CD4-positive, alpha-beta T cell treated with Interleukin-17A for 1 hour (primary cell): ENCODE measurements at places on chromosomes 4 and X.
A peak's percentile ranks its signal among the peaks of the same experiment; 100 is the strongest.

DNA sequence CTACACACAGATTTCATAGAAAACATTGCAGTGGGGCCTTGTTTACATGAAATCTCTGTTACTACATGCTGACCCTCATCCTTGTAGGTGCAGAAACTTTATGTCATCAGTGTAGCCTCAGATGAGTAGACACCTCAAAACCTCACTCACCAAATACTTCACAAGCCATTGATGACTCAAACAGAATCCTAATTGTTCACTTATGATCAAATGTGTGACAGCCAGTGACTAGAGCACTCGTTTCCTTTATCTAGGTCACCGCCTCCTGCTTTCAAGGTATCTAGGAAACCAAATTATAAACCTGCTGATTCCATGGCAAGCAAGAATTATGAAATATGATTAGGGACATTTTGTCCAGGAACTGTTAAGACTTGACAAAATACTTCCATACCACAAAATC is 255.8 kb upstream of the GPRIN3 start:
- no peak for DNase-seq

GRCh38 chr4:170853422-170854021 is 763.8 kb upstream of the AADAT start:
- DNase-seq = no peak

DNA sequence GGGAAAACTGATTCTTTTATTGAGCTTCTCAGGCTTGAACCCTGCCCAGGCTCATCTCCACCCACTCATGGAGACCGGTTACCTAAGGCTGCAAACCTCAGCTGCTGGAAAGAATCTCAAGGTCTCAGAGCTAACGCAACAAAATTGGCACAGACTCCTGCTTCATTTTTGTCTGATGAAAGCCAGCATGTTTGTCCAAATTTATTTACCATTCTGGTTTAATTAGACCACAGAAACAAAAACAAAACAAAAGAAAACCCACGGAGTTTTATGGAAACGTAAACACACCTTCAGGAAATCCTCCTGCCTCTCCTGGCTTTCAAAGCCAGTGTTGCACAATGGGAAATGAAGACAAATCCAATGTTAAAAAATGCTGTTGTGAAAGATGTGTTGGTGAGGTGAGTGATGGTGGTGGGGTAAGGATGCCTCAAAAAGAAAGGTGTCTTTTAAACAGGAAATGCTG is 56.4 kb upstream of the PDLIM3 start:
- DNase-seq = no peak

GRCh38 chr4:113292371-113293042 is 243.1 kb downstream of the ANK2 start:
- no peak for DNase-seq

- DNase-seq = no peak
Observed at GRCh38 chr4:80446248-80446647, 110.7 kb downstream of the CFAP299 start.

- no peak for DNase-seq
Observed at GRCh38 chr4:27278615-27279375, 418.2 kb downstream of the STIM2 start.

DNA sequence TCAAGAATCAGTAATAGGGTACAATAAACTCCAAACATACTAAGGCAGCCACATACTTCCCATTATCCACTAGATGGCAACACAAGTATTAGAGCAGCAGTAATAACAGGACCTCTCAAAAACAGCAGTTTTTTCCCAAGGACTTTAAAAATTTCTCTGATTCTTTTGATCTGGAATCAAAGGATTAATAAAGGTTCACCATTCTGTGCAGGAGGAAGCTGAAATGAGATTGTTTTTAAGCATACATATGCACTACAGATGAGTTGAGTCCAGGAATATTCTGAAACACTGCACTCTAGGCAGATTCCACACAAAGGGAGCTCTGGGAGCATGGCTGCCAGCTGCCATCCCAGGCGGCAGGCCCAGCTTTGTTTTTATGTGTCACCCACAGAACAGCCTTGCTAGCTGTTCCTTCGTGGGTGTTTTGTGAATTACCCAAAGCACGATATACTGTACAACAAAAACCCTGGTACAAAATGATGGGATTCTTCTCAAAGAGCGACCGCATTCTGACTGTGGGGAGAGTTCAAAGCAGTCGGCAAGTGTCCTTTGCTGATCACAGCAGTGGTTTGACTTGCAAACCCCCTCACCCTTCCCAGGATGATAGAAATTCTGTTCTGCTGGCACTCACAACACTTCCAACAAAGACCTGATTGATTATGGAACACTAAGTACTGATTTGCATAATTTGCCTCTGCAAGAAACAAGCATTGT is 61.0 kb downstream of the STX18 start:
- no peak for DNase-seq

DNA sequence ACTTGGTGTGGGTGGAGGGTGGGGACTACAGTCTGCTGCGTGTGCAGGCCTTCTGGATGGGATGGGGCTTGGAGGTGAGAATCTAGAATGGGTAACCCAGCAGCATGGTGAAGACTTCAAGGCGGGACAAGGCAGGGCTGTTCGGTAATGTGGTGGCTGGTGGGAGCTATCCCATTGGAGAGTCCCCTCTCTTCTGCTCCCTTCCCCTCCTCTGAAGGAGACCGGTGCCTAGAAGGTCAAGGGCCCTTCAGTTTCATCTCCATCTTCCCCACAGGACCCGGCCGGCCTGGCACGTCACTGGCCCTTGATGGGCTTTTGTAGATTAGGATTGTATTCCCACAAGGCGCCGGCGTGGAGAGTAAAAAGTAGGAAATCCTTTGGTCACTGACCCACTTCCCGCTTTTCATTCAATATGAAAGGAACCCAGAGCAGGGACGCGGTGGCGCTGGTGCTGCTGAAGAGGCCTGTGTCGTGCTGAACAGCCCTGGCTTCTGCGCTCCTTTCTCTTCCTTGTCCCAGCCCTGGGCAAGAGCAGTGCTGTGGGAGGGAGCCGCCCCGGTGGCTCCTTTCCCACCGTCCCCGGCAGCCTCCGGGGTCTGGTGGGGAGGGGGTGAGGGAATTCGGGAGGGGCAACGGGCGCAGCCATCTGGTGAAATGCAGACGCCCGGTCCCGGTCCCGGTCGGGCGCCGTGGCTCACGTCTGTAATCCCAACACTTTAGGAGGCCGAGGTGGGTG is 7.3 kb upstream of the HMGB3 start:
- DNase-seq = no peak

DNA sequence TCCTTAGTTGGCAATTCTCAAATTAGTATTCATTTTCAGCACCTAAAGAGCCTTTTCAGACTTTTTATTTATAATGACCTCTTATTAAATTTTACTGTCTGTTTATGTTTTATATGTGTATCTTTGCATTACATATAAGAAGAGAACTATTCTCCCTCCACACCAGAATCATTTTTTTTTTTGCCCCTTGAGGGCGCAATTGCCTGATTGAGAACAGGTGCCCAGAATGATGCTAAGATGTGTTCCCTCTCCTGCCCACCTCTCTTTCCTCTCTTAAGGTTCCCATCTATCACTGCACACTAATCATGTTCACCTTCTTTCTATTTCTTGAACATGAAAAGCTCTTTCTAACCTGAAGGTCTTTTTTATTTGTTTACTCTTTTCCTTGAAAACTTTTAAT is 44.2 kb upstream of the ADAM29 start:
- DNase-seq = no peak

- no peak for DNase-seq
Observed at GRCh38 chrX:100874325-100874724, at the start of gene NOX1. Gene NOX1 (minus strand): TSS chrX:100874359. CDS start chrX:100874139, 220 bp downstream.

DNA sequence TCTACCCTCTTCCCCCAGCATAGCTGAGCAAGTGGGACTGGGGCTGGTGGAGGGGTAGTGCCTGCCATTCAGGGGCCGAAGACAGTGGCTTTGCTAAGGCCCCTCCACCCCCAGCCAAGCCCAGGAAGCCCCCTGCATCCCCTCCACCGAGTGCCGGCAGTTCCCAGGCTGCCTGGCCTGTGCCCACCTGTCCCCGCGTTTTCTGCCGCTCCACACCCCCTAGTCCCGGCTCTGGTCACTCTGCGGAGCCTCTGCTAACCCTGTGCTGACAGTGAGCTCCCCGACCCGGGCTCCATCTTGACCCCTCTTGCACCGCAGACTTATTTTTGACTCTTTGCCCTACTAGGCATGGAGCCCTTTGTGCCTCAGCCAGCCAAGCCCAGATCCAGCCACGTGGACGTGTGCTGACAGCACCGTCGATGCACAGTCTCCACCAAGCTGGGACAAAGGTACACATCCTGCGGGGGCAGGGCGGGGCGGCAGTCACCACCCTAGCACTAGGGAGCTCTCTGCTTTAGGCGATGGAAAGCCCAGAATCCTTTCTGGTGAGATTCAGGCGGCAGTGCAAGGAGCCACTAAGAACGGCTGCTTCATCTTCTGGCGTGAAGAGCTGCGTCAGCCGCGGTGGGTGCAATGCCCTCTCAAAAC is 96.6 kb downstream of the PHKA2 start:
- no peak for DNase-seq

DNA sequence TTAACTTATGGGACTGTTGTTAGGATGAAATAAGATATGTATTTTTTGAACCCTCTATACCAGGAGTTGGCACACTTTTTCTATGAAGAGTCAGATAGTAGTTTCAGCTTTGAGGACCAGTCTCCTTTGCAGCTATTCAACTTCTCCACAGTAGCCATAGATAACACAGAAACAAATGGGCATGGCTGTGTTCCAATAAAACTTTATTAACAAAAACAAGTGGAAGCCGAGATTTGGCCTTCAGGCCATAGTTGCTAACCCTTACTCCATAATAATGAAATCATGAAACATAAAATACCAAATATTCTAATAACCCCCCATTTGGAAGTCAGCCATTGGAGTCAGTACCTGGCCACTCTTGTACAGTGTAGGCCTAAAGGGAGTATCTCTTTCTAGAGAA is 30.6 kb downstream of the ARX start:
- no peak for DNase-seq

- DNase-seq = no peak
Observed at GRCh38 chr4:163875327-163875726, 380.8 kb downstream of the TMA16 start.

GRCh38 chrX:123918106-123918721 is 43.3 kb upstream of the STAG2 start:
- no peak for DNase-seq

- no peak for DNase-seq
Observed at GRCh38 chrX:69324851-69325250, 159.6 kb upstream of the PJA1 start.

DNA sequence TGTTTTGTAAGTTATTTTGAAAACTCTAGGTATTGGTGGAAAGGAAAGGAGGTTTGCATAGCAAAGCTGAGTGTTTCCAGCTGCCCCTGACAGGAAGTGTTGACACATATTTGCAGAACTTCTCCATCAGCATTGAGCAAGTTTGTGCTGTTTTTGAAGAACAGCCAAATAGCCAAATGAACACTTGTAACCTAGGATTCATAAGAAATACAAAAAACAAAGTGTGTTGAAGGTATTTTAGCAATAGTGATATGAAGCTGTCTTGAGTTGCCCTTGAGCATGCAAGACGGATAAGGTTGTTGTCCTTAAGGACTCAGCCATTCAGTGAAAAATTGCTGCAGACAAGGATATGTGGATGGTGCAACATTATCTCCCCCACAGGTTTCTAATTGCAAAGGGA is 68.3 kb upstream of the PGM2 start:
- peak; percentile 15 for DNase-seq

- no peak for DNase-seq
Observed at GRCh38 chrX:7060444-7060843, 87.1 kb upstream of the STS start.

- no peak for DNase-seq
Observed at GRCh38 chrX:103495786-103496185, 23.5 kb downstream of the RAB40A start.

DNA sequence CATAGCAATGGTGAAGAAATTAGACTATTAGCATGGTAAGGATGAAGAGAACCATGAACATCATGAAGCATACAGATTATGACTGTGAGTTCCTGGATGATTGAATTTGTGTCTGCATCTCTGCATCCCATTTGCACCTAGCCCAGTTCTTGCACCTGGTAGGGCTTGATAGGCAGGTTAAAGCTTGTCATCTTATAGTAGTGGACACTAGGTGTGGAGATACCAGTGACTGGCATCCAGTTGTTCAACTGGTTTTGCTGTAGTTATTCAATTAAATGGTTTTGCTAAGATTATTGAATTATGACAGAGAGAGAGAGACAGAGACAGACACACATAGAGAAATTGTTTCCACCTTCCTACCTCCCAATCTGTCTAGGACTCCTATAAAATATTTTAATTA is 5.0 kb downstream of the ADH7 start:
- DNase-seq = no peak

GRCh38 chrX:13091111-13091765 is 46.8 kb upstream of the FAM9C start:
- DNase-seq = peak; percentile 75

DNA sequence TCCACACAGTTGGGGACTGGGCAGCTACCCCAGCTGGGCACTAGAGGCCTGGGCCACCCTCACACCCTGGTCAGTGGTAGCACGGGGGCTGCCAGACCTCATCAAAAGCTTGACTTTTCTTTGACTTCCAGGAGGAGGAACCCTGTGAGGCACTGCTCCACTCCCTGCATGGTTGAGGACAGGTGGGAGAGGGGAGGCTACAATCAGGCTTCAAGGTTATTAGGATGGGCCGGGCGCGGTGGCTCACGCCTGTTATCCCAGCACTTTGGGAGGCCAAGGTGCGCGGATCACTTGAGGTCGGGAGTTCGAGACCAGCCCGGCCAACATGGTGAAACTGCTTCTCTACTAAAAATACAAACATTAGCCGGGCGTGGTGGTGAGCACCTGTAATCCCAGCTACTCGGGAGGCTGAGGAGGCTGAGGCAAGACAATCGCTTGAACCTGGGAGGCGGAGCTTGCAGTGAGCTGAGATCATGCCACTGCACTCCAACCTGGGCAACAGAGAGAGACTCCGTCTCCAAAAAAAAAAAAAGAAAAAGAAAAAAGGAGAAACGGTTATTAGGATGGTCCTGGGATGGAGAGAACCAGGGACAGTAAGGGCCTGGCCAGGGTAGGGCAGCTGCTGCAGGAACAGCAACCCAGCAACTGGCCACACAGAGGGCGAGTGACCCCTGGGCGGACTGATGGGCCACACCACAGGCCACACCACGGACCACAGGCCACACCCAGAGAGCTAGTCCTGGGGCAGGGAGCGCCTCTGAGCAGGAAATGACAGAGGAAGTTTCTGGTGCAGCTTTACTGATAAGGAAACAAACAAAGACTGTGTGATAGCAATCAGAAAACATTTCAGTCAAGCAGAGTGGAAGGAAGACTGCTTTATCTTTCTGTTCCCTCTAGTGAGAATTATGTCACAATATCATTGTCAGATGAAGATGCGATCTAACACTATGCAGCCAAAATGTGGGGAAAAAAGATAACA is 20.5 kb upstream of the OPN1LW start:
- peak; percentile 69 for DNase-seq
